ENCODE measurements at places on chromosomes 1 and 21.

DNA sequence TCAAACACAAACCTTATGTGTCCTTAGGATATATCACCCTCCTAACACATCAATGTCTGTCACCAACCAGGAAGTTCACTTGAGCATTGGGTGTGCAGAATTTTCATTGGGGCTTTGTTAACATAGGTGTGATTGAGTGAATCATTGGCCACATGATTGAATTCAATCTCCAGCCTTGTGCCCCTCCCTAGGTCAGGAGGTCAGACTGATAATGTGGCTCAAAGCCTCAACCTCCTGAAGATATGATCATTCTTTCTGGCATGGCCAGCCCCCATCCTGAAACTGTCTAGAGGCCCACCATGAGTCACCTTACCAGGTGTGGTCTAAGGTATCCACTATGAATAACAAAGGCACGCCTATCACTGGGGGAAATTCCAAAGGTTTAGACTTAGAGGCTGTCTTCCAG is 90.1 kb downstream of the PKN2 start:
- no peak for DNase-seq

- no peak for DNase-seq
Observed at GRCh38 chr1:5811419-5811818, 180.8 kb downstream of the NPHP4 start.

DNA sequence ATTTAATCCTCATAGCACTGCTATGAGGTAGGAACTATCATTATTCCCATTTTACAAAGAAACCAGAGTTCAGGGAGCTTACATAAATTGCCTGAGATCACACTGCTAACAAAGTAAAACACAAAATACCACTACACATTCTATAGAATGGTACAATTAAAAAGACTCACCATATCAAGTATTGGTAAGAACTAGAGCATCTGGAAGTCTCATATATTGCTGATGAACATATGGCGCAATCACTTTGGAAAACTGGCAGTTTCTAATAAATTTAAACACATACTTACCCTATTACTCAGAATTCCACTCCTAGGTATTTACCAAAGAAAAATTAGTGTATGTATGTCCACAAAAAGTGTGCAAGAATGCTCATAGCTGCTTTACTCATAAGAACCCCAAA is 261.5 kb downstream of the RRAGC start:
- no peak for DNase-seq

DNA sequence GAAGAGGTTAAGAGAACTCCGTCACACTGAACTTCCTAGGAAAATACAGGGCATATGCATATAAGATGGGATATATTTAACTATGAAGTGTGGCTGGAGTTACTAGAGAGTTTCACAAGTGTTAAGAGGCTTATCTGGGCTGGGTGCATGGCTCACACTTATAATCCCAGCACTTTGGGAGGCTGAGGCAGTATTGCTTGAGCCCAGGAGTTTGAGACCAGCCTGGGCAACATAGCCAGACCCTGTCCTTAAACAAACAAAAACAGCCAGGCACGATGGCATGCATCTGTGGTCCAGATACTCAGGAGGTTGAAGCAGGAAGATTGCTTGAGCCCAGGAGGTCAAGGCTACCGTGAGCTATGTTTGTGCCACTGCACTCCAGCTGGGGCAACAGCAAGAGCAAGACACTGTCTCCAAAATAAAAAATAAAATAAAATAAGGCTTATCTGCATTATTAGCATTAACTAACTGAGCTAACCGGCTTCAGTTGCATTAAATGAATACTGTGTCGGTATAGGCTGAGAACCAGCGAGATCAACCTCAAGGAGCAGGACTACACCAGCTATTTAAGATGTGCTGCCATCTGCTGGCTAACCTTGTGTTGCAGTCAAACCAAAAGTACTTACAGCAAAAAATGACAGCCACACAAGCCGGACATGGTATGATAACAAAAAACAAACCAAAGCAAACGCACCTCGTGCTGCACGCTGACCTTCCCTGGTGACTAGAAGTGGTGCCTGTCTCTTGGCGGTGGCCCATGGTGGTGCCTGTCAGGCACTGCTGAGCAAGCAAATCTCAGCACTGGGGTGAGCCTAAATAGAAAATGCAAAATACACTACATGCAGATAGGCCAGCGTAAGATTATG is 19.7 kb upstream of the RBBP5 start:
- DNase-seq: peak; percentile 83

GRCh38 chr1:104266612-104267011 is 516.9 kb downstream of the AMY1C start:
- DNase-seq: no peak

DNA sequence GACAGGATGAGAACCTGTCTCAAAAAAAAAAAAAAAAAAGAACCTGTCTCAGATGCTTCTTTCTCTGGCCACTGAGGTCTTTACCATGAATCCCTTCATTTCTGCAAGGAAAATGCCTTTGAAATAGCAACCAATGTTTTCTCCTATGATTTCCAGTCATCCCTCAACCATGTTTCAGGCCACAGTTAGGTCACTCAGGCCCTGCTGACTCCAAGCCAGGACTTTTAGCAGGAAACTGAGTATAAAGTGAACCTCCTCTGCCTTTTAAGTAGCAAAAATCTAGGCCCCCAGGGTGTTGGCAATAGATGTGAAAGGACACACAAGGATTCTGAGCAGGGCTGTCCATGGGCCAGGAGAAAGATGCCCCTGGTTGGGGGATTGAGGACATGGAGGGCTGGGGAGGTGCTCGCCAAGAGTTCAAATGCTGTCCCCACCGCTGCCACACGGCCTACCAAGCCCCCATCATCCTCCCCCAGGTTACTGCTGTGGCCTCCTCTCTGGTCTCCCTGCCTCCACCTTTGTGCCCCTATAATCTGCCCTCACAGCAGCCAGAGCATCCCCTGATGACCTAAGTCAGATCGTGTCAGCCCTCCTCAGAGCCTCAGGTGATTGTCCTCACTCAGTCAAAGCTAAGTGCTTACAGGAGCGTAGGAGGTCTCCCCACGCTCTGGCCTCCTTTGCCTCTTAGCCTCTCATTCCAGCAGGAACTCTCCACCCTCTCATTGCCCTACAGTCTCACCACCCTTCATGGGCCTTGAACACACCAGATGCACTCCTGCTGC is 54.6 kb downstream of the MATN1 start:
- DNase-seq: no peak

GRCh38 chr1:51928896-51929295 is 50.4 kb upstream of the NRDC start:
- DNase-seq: no peak

DNA sequence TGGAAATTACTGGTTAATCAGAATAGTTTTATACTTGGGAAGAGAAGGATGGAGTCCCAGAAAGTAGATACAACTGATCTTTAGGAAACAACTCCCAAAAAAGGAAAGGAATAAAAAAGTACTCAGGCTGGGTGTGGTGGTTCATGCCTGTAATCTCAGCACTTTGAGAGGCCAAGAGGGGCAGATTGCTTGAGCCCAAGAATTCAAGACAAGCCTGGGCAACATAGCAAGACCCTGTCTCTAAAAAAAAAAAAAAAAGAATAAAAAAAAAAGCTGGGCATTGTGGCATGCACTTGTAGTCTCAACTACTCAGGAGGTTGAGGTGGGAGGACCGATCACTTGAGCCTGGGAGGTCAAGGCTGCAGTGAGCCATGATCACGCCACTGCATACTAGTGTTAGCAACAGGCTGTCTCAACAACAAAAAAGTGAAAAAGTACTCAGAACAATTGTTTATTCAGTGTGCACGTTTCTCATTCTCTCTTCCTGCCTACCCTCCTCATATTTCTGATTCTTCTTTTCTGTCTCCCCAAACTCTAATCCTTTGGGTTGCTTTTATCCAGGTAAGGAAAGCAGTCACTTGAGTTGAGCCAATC is 2.2 kb upstream of the DHCR24 start:
- no peak for DNase-seq

DNA sequence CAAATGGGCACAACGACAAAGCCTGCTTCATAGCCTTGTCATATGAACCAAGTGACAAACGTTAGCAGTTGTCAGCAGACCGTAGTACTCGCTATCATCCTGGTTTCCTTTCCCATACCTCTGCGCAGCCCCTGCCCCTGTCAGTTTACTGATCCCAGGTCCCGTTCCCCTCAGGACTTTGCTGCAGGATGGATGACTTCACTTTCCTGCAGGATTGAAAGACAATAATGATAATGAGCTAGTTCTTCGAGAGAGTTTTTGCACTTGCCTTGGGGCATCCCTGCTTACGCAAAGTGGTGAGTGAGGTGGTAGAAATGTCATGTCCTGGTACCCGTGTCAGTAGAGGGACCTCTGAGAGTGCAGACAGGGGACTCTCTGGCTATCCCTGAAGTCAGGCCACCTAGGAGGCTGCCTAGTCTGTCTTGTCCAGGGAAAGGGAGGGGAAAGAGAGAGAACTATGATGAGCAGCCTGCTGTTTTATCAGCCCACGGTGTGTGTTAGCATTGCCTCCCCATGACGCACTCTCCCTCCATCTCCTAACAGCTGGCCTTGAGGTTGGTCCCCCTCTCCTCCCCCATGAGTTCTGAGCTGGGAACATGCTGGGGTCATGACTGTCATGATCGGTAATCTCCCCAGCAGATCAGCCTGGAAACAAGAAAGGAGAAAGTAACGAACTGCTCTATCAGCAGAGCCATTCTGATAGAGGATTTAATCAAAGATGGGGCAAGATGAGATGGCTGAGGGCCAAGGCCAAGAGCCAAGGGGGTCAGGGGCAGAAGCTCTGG is 53.7 kb downstream of the ELK4 start:
- DNase-seq: no peak

- DNase-seq: no peak
Observed at GRCh38 chr1:43958351-43959255, 11.2 kb upstream of the DPH2 start.

- no peak for DNase-seq
Observed at GRCh38 chr1:78377356-78377928, 113.3 kb upstream of the PTGFR start.

DNA sequence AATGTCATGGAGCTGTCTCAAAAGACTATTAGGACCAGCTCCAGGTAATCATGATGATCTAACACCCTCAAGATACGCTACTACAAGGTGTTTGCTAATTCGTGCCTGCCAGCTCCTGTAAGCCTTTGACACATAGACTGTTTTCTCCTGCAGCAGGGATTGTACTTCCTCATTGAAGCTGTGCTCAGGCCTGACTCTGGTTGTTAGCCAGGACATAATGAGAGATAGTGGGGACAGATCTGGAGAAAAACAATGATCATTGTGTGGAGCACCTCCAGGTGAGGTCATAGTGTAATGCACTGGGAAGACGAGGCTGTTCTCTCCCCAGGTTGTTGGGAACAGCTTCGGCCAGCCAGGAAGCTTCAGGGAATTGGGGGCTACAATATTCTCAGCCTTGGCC is 94.6 kb downstream of the SETD4 start:
- DNase-seq: no peak

GRCh38 chr1:85576266-85576641 is 4.3 kb upstream of the CCN1 start:
- DNase-seq: no peak

- DNase-seq: no peak
Observed at GRCh38 chr1:87305762-87306161, 22.9 kb upstream of the LMO4 start.

- DNase-seq: peak; percentile 85
Observed at GRCh38 chr1:223831755-223832636, 13.8 kb downstream of the TP53BP2 start.

DNA sequence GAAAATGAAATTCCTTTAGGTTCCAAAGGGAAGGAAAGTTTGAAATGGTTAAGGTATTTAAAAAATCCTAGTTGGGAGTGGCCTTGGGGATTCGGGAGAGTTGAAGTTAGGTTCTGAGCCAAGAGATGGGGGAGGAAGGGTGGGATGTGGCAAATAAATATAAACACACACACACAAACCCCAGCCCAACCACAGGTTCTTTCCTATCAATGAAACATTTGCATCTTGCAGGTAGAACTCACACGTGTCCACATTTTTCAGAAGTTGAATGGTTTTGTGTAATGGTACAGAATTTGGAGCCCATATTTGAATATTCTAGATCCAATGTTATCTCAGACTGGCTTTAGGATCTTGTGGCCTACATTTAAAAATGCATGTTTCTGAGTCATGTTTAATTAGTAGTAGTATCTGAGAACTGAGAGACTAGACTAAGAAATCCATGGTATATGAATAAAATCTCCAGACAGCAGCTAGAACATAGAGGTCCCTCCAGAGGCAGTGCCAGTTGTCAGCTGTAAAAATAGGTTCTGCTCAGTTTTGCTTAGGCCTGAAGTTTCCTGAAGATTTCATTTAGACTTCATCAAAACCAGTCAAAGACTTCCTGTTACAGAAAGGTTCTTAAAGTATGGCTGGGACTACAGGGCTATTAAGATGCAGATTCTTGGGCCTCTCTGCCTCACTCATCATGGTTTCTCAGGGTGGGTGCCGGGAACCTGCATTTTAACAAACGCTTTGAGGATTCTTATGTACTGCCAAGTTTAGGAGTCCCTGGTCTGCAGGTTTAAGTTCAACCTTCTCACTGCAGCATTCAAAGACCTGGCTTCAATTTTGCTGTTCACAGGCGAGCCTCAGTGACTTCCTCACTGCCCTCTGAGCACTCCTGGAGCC is 21.3 kb downstream of the RUNX1 start:
- peak; percentile 35 for DNase-seq

DNA sequence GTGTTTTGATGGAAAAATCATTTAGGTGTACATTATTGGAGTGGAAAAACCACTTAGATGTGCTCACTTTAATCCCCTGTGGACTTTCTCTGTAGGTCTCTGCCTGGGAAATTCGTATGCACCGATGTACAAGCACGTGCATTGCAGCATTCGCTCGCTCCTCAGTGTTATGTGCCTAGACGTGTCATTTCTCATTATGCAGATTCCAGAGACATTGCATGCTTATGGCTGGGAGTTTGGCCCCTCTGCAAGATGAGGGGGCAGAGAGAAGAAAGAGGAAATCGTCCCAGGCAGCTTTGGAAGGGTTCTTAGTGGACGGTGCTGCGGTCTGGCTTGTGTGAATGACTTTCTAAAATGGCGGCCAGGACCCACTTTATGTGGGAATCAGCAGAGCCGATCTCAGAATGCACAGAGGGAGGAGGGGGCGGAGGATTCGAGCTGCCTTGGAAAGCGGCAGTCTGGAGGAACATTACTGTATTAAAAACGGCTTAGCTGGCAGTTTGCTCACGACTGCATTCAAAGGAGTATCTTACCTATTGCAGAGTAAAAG is 2.3 kb downstream of the SPEN start:
- peak; percentile 89 for DNase-seq

DNA sequence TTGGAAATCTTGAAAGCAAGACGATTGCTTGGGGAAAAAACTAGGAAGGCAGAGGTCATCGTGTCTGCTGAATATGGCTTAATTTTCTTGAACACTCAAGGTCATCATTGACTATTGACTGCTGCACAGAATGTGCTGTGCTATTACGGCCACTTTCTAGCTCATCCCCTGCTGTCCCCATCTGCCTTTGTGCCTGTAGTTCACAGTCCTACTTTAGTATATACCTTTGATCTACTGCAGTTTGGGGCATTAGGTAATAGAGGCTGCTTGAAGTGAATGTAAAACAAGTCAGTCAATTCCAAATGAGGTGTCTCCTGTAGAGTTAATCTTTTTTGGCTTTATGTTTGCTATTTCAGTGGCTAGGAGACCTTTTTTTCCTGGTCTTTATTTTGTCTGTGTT is 8.3 kb downstream of the RAB4A start:
- no peak for DNase-seq

DNA sequence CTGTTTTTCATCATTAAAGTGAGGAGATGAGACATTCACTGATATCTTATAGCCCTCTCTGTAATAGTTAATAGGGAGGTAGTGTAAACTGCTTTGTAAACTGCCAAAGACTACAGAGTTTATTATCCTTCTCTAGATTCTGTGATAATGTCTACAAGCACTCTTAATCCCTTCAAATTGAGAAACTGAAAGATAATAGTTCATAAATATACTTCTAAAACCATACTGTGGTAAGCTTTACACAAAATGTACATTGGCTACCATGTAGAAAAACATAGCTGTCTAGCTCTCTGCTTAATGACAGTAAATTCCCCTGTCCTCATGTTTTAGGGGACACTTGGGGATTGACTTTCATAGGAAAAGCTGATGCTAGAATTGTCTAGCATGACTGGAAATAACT is 39.6 kb downstream of the CXADR start:
- no peak for DNase-seq
